ENCODE measurements at places on chromosomes 2 and 18. TPM values are rescaled to one million over a fixed set of nuclear protein-coding genes. Genes with fewer than 3 reads are reported as not detected.

Gene TMEM37
- polyA plus RNA-seq = 7.8 TPM

Gene UPP2
- not detected for polyA plus RNA-seq

Gene UGT1A10
- not detected for polyA plus RNA-seq

Gene HADHB
- polyA plus RNA-seq = 105 TPM

Gene ADAM23
- 2.4 TPM for polyA plus RNA-seq

Gene WNT6
- polyA plus RNA-seq = 3.0 TPM

Gene UGT1A8
- polyA plus RNA-seq = 0.56 TPM

Gene DSG2
- 10.1 TPM for polyA plus RNA-seq

Gene PLEKHH2
- 7.0 TPM for polyA plus RNA-seq

Gene ID2
- 191 TPM for polyA plus RNA-seq

Gene SIX3
- not detected for polyA plus RNA-seq

Gene FLACC1
- polyA plus RNA-seq = 0.63 TPM

Gene TBR1
- polyA plus RNA-seq = not detected

Gene TMEM247
- polyA plus RNA-seq = not detected

Gene ZAP70
- polyA plus RNA-seq = 2.5 TPM

Gene RAB12
- polyA plus RNA-seq = 52.0 TPM

Gene CXCR4
- polyA plus RNA-seq = 20.4 TPM

Gene ABCB11
- 0.04 TPM for polyA plus RNA-seq

Gene GPBAR1
- polyA plus RNA-seq = 19.3 TPM

Gene SFT2D3
- polyA plus RNA-seq = 5.5 TPM
